Fibroblast of skin of abdomen (primary cell): ENCODE measurements at places on chromosomes 7 and 10.

- DNase-seq, result no peak
These were observed 105.0 kb downstream of the INSYN2A start for GRCh38 chr10:127091354-127091753.

DNA sequence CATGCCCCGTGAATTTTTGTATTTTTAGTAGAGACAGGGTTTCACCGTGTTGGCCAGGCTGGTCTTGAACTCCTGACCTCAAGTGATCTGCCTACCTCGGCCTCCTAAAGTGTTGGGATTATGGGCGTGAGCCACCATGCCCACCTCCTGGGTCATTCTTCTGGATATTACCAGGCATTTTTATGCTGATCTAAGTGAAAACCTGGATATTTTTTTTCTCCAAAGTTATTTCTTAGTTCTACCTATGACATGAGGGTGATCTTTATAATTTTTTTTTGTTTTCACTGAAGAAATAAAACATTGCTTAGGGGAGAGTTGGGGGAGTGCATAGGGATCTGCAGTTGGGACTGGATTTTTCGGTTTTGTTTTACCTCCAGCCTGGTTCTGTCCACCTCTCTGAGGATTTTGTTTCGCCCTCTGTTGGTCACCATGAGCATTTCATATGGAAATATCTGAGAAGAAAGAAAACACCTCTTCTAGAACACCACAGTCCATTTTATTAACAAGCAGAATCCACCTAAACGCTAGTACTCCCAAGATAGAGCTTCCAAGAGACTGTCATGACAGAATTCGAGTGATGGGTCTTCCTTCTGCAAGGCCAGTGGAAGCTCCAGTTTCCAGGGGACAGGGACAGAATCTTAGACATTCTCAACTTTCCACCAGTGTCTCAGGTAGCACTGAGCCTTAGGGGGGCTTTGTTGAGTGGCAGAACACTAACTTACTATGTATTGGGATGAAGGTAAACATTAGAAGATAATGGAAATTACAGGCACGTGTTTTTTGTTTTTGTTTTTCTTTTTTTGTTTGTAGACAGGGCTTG is 33.4 kb upstream of the AFAP1L2 start:
- no peak for DNase-seq

DNA sequence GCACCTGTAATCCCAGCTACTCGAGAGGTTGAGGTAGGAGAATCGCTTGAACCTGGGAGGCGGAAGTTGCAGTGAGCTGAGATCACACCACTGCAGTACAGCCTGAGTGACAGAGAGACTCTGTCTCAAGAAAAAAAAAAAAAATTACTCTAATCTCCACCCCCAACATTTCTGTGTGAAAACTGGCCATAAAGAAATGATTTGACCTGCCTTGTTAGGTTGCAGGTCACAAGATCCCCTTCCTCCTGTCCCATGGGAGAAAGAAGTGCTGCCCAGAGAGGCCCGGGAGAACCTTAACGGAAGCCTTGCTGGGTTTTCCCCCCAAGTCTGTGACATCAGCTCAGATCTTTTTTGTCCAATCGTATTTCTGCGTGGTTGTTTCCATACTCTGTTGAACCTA is 8.7 kb upstream of the CALHM1 start:
- DNase-seq, result no peak

DNA sequence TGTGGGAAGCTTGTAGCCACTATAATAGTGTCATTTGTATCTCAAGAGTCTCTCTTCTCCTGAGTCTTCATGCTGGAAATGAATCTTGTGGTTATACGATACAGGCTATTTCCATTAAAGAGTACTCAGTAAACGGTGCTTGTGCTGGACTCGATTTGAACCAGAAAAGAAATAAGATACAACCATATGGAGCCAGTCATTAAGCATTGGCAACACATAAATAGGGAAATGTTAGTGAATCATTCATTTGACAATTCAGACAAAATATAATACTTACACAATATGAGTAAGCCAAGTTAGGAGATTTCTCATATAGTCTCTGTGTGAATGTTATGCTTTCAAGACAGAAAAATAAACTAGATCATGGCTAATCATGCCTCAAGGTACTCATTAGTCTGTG is 356.8 kb downstream of the PLXDC2 start:
- DNase-seq, result peak; percentile 5

- DNase-seq, result no peak
These were observed 18.4 kb downstream of the EEPD1 start for GRCh38 chr7:36171503-36171902.

DNA sequence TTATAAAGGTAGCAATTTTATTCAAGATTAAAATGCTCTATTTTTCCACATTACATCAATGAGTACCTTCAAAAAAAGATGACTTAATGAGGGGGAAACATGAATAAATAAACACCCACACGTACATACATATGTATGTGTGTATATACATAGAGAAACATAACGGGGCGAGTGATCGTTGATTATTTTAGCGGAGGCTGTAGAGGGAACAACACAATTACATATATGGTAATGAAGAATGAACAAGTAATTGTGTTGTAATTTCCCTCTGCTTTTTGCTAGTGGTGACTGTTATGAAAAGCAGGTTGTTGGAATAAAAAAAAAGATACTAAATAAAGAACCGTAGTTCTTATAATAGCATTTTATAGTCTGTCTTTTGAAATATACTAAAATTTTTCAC is 63.2 kb downstream of the CACNB2 start:
- DNase-seq, result no peak

DNA sequence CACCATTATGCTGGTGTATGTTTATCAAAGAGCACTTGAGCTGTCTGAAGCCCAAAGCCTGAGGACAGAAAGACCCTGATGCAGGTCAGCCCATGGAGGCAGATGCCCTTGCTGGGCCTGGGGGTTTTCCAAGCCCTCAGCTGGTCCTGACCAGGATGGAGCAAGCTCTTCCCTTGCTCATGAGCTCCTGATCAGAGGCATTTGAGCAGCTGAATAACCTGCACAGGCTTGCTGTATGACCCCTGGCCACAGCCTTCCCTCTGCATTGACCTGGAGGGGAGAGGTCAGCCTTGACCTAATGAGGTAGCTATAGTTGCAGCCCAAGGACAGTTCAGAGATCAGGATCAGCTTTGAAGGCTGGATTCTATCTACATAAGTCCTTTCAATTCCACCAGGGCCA is 13.0 kb downstream of the AQP1 start:
- DNase-seq, result no peak

GRCh38 chr10:34698248-34698831 is 116.8 kb downstream of the PARD3 start:
- DNase-seq, result no peak

DNA sequence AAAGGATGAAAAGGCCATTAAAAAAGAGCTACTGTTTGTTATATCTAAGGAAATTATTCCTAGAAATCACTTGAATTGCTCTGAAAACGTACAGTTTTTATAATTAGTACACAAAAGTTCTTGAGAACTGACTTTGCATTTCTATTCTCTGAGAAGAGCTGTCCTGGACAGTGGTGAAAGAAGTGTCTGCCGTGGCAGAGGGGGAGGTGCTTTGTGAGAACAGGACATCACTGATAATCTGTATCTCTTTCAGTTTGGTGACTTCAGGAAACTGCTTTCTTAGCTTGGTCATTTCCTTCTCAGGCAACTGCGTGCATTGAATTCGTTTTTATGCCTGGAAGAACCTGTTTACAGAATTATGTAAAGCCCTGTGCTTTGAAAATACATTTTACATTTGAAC is 52.1 kb downstream of the POLL start:
- no peak for DNase-seq

- no peak for DNase-seq
These were observed 33.1 kb upstream of the ELMO1 start for GRCh38 chr7:37481722-37482288.

- peak; percentile 65 for DNase-seq
These were observed 669 bp upstream of the AP5Z1 start for GRCh38 chr7:4774658-4775249.

GRCh38 chr7:25427721-25428120 is 199.4 kb upstream of the NPVF start:
- no peak for DNase-seq

- DNase-seq, result no peak
These were observed 91.2 kb upstream of the IFRD1 start for GRCh38 chr7:112359086-112359485.

GRCh38 chr10:47283848-47284247 is 16.1 kb upstream of the GDF10 start:
- no peak for DNase-seq

DNA sequence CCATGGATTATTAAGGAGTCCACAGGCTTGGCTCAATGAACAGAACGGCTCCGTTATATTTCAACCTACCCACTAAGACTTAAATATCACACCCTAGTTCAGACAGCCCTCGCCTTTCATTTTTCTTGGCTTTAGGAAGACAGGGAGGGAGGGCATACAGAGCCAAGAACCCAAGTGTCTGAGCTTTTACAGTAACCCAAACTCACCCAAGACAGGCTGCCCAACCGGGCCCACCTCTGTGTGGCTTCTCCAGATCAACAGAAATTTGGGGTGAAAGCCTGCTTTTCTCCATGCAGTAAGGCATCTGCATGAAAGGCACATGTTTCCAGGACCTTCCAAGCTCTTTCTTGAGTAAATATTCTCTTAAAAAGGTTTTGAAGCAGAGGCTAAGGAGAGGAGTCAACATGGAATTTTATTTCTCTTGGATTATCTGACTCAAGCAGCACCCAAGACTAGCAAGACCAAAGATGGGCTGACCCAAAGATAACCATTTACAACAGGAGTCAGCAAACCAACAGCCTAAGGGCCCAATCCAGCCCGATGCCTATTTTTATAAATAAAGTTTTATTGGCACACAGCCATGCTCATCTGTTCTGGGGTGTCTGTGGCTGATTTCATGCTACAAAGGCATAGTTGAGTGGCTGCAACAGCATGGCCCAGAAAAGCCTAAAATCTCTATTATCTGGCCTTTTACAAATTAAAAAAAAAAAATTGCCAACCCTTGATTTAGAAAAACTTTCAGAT is 90.1 kb downstream of the KCNMA1 start:
- no peak for DNase-seq

DNA sequence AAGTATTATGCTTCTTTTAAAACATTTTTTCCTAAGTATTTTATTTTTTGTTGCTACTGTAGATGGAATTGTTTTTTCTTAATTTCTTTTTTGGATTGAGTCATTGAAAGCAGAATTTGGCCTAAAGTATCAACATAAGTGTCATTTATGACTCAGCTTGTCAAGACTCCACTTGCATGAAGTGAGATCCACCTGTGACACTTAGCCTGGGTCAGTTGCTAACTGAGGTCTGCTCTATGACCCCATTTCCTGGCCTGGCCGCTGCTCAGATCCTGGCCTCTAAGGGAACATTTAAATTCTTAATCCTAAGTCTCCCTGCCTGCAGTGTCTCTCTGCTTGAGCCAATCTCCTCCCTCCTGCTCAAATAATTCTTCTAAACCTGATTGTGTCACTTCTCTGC is 35.5 kb downstream of the TMEM270 start:
- no peak for DNase-seq

GRCh38 chr7:44262031-44262430 is 61.3 kb downstream of the YKT6 start:
- no peak for DNase-seq

- DNase-seq, result no peak
These were observed 40.1 kb upstream of the CXCL12 start for GRCh38 chr10:44424957-44425356.

DNA sequence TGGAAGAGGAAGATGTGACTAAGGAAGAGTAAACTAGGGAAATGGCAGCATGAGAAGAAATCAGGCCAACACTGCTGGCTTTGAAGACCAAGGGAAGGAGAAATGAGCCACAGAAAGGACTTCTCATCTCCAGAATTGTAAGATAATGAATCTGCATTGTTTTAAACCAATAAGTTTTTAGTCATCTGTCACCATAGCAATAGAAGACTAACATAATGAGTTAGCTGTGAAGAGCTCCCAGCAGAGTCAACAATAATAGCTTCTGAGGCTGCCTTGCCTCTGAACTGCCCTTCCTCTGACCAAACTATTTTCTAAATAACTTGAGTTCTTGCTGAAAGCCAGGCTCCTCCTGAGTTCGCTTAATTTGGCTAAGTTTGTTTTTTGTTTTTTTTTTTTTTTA is 103.6 kb downstream of the CACNA2D1 start:
- DNase-seq, result no peak

DNA sequence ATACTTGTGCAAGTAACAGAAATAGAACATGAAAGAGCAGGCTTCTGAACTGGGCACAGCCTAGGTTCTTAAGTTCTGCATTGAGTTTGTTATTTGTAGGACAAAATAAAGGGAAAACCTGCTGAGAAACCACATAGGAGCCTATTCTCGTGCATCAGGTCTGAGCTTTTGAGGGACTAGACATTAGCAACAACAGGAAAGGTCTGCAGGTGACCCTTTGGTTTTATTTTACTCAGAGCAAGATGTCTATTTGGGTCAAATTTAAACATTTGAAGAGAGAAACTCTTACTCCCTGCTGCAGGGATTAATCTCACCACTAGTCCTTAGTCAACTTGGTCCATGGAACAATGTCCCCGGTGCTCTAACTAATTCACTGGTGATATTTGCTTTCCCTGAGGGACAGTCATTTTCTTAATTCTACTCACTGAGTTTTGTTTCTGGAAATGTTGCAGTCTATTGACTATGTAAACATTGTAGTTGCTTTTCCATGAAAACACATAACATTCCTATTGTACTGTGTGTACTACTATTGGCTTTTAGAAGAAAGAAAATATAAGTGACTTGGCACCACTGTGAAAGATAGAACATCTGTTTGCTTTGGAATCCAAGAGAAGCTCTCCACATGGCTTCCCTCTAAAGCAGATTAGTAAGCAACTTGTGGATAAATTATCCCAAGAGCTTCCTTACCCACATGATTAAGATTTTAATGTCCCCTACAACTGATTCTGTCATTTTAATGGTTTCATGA is 108.2 kb downstream of the CHRM2 start:
- DNase-seq, result no peak

- DNase-seq, result peak; percentile 23
These were observed 4.6 kb downstream of the BRI3 start for GRCh38 chr7:98286093-98286539.

DNA sequence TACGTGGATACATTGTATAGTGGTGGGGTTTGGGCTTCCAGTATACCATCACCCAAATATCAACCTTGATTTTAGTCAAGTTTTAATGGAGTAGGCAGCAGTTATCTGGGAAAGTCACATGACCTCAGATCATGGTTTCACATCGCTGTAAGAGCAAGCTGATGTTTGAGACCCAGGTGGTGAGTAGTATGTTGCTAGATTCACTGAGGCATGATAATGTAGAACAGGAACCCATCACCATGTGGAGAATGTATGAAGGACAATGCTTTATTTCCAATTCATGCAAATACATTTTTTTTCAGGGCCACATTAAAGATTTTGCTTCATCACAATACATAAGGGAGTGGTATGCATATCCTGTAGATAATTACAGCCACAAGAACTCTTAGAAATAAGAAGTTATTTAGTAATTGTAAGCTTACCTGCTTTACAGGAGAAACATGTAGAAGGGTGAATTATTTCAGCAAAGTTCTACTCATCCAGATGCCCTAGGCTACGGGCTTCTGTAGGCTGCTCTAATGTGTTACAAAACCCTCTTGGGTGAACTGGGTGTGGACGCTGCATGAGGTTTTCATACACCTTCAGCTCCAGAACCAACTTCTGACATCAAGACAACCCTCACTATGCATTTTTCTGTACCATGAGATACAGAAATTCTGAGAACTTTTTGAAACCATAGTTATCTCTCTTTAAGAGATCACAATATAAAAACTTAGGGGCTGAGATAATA is 27.6 kb upstream of the LAMB4 start:
- DNase-seq, result no peak

GRCh38 chr7:140694592-140694991 is 1.9 kb upstream of the NDUFB2 start:
- DNase-seq, result no peak
